ENCODE measurements at places on chromosomes 2 and 18.

DNA sequence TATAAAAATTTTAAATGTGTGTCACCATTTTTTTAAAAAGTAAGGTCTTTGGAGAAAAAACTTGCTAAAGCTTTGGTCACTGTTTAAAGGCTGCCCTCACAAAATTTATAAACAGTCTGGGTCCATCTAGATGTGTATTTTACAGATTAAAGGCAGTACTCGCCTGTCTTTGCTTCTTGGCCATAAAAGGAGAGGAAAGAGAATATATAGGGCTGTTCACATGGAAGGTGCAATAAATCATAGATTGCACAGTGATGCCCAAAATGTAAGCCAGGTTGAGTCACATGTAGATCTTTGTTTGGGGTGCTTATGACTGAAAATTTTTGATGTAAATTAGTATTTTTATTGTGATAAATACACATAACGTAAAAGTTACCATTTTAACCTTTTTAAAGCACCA is 55.6 kb downstream of the MTCL1 start:
- no peak for DNase-seq

- DNase-seq: no peak
These were observed 36.0 kb downstream of the FARP2 start for GRCh38 chr2:241391892-241392665.

- no peak for DNase-seq
These were observed 30.8 kb downstream of the C18orf54 start for GRCh38 chr18:54388203-54389142.

DNA sequence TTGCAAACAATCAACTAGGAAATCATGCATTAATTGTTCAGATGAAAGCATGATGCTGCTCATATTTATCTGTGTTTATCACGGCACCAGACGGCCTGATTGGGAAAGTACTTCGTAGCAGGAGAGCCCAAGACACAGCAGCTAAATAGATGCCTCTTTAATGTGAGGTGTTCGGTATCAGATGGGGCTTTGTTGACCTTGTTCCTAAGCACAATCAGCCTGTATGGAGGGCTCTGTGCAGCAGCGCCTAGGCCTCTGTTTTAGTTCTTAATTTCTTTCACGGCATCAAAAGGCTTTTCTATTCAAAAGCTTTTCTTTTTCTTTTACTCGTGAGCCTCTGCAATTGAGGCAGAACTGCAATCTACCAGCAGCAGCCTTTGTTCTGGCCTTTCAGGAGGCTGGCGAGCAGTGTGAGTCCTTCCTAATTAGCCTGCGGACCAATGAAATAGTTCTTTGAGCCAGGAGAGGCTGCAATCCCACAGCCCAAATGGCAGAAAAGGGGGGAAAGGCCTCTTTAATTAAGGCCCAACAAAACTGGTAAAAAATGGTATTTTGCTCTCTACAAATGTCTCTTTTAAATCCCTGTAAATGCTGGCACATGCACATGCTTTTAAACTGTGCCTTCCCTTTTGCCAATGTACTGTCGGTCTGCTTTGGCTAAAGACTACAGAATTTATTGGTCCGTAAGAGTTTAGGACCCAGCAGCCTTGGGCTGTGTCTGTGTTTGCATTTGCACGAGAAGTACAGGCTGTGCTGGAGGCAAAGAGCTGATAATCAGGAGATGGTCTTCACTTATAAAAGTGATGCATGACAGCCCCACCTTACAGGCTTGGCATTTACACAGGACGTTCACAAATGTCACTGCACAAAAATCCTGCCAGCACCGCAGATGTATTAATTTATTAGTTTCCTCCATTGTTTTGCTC is 159.6 kb downstream of the RND3 start:
- no peak for DNase-seq

- no peak for DNase-seq
These were observed 11.9 kb downstream of the GAL3ST2 start for GRCh38 chr2:241788572-241788971.

DNA sequence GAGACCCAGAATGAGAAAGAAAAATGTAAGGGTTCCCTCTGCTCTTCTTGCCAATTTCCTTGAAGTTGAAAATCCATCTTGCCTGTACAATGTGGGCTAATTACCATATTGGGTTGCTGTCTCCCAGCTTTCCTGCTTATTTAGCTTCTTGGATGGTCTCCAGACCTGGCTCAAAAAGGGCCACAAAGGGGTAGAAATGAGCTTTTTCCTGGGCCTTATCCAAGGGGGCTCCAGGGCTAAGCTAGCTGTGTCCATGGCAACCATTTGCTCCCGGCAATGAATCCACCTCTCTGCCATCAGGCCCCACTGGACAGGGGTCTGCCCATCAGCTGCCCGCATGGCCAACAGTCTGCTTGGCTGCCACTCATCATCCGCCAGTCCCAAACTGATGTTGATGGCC is 85.0 kb downstream of the BOD1L2 start:
- DNase-seq: no peak

- no peak for DNase-seq
These were observed 58.9 kb downstream of the BMP10 start for GRCh38 chr2:68812251-68812650.

DNA sequence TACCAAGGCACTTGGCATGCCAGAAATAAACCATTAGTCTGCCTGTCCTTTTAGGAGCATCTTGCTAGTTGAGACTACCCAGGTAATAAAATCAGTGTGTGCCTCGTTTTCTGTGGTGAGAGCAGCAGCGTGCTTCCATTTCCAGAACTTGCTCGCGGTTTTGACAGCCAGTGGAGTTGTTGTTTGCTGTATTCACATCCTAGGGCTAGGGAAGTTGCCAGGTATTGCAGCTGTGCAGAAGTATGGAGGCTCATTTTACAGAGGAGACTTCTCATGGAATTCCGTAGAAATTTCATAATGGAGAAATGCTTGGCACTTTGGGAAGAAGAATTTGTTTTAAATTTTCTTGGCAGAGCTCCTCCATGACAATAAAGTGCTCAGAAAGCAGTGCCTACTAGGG is 1355.1 kb upstream of the ZEB2 start:
- DNase-seq: no peak

- DNase-seq: no peak
These were observed 414.2 kb downstream of the ZNF521 start for GRCh38 chr18:24937639-24938275.

- no peak for DNase-seq
These were observed at the start of gene INHA for GRCh38 chr2:219572237-219573001. Gene INHA (plus strand): TSS chr2:219572310. CDS start chr2:219572375, 65 bp downstream.

DNA sequence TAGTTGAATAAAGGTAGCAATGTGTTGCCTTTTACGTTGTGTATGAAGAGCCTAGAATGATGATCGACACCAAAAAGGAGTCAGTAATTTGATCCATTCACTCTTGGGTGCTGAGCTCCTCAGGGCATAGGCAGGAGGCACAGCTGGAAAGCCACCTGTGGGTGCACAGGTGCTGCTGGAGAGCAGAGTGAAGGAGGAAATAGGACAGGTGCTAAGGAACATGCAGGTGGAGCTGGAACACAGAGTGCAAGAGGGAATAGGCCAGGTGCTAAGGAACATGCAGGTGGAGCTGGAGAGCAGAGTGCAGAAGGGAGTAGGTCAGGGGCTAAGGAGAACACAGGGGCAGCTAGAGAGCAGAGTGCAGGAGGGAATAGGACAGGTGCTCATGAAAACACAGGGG is 86.1 kb downstream of the SH3YL1 start:
- DNase-seq: no peak

DNA sequence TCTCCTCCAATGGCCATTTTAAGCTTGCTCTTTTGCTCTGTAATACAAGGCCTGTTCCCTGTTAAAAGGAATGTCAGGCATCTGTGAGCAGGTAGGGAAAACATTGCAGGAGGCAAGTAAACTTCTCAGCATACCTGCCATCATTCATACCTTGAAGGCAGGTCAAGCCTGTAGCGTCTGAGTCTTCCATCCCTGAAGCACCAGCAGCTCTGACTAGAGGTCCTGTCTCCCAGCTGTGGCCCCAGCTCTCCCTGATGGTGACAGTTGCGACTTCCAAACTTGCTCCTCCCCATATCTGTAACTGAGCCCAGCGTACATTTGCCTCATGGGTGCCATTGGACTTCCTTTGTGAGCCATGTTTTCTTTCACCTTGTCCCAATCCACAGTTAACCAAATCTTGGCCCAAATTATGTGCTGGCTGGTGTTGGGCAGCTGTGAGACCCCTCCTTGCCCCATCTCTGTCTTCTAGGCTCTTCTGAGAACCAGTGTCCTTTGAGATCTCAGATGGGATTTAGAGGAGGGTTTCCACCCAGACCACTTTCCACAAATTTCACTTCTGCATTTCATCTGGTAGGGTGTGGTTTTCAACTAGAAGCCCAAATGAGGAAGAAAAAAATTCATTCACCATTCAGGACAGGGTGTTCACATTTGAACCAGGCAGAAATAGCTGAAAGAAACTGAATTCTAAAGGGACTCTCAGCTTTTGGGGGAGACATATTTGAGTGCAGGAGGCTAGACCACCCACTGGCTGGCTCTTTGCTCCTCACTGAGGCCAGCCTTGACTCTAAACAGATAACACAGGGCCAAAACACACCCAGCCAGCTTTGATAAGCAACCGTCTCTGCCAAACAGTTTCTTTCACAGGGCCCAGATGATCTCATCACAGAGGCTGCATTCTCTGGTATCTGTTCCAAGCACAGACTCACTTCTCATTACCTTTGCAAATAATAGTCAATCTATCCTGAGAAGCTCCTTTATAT is 66.4 kb upstream of the MSH2 start:
- DNase-seq: no peak

DNA sequence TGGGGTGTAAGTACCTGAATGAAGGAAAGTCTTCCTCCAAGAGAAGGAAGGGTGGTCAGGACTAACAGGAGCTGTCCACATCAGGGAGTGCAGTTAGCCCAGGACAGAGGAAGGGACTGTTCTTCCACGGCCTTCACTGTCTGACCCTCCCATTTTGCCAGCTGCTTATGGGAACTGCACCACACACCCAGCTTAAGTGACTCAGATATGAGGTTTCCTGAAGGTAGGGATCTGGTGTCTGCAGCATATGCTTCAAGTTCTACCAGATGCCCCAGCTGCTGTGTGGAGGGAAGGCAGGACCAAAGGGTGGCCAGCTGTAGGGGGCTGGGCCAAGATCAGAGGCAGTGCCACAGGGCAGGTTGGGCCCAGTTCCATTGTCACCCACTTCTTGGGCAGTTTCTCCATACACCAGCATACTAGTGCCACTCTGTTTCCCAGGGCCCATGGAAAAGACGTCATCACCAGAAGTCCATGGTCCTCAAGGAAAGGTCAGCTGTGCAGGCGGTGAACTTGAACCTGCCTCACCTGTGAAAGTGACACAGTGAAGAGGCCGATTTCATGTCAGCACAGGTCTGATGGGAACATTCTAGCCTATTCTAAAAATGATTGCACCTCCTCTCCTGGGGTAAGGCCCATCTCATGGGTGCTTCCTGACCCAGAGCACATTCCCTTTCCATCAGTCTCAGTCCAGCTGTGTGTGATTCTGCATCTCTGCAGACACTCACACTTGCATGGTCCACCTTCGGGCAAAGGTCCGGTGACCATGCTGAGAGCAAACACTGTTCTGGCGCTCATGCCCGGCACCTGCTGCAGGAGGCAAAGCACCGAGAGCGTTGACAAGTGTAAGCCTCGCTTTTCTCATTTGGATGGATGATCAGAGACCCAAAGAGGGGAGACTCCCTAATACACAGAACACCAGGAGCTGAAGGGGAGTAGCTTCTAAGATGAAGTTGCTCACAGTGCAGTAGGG is 68.0 kb downstream of the ACAA2 start:
- no peak for DNase-seq

- DNase-seq: no peak
These were observed 183.6 kb downstream of the THADA start for GRCh38 chr2:43412114-43412753.

- no peak for DNase-seq
These were observed 92.1 kb downstream of the PXDN start for GRCh38 chr2:1652034-1652790.

DNA sequence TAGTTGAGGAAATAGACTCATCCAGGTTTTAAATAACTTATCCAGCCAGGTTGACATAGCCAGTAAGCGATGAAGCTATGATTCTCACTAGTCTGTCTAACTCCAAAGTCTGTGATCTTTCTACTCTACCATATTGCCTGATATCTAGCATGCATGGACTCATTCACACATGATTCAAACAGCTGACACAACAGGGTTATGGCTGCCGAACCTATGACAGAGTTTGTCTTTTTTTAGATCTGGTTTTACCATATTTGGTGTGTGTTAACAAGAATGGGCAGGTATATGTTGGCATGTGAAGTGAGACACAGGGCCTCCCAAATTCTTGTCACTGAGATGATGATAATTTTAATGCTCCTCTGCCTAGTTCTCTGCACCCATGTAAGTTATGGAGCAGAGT is 210.6 kb downstream of the BABAM2 start:
- no peak for DNase-seq
